ENCODE measurements at places on chromosomes 1 and 21.

- DNase-seq, result no peak
These were observed 776 bp downstream of the ITSN1 start for GRCh38 chr21:33642896-33643657.

- DNase-seq, result no peak
These were observed 19.2 kb upstream of the PIGK start for GRCh38 chr1:77238462-77238861.

GRCh38 chr1:36628804-36629203 is 146.1 kb upstream of the CSF3R start:
- DNase-seq, result no peak

DNA sequence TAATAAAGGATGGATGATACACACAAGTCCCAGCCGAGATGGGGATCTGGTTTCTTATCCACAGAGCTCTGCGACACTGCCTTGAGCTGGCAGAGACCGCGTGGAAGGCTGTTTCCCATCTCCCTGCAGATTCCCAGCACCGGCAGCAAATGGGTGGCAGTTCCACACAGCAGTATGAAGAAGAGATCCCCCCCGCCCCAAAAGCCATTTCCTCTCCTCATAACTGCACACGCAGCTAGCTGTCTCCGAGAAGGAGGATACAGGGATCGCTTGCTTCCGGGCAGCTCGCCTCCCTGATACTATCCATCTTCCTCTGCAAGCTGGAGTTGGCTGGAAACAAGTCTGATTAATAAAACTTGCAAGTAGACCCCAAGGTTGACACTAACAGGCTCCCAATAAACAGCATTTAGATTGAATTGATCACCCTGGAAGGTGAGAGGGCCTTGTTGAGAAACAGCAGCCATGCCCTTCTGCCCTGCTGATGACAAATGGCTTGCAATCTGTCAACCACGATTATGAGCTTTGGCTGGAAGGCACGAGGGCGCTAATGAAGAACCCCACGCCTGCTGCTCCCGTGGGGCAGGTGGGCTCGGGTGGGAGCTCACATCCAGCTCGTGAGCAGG is 642.3 kb downstream of the AJAP1 start:
- DNase-seq, result no peak

- no peak for DNase-seq
These were observed 39.7 kb downstream of the PROX1 start for GRCh38 chr1:214027498-214027897.

DNA sequence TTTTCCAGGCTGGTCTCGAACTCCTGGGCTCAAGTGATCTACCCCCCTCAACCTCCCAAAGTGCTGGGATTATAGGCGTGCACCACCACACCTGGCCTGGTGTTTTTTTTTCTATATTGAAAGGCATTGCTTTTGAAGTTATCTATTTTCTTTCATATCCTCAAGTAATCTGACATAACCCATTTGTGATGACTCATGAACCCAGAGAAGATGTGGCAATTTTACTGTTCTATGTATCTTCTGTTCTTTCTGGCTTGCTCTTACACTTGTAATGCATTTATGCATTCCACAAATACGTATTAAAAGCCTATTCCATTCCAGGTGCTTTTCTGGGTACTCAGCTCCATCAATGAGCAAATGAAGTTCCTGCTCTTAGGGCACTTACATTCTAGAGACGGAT is 29.9 kb upstream of the ERRFI1 start:
- DNase-seq, result no peak

GRCh38 chr21:25646474-25646873 is 7.4 kb downstream of the JAM2 start:
- DNase-seq, result no peak

DNA sequence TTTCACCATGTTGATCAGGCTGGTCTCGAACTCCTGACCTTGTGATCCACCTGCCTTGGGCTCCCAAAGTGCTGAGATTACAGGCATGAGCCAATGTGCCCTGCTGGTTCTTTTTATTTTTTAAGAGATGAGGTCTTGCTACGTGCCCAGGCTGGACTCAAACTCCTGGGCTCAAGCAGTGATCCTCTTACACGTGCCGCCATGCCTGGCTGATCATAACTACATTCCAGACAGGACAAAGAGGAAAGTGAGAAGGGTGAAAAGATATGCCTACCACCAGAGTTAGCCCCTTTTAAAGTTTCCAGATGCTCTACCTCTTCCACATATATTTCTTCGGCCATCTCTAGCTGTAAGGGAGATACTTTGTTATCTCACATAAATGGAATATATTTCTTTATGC is 79.7 kb upstream of the SOX13 start:
- DNase-seq, result no peak

DNA sequence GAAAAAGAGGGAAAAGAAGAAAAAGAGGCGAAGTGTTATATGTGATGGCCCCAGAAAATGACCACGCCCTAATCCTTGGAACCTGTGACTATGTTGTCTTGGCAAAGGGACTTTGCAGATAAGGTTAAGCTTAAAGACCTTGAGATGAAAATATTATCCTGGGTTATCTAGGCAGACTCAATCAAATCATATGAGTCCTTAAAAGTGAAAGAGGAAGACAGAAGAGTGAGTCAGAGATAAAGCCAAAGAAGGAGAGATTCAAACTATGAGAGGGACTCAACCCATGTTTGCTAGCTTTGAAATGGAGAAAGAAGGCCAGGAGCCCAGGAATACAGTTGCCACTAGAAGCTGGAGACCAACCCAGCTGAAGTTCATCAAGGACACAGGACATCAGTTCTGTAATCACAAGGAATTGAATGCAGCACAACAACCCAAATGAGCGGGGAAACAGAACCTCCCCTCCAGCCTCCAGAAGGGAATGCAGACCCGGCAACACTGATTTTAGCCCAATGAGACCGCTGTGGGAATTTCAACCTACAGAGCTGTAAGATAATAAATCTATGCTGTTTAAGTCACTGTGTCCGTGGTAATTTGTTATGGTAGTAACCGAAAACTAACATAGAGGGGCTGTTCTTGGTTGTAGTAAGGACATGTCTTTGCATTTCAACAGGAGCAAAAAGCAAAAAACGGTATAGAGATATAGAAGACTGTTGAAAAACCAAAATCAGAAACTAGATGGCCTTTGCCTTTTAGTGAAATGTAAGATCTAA is 4.2 kb upstream of the RGS8 start:
- DNase-seq, result no peak

GRCh38 chr1:97007840-97008604 is 286.4 kb downstream of the PTBP2 start:
- DNase-seq, result no peak

DNA sequence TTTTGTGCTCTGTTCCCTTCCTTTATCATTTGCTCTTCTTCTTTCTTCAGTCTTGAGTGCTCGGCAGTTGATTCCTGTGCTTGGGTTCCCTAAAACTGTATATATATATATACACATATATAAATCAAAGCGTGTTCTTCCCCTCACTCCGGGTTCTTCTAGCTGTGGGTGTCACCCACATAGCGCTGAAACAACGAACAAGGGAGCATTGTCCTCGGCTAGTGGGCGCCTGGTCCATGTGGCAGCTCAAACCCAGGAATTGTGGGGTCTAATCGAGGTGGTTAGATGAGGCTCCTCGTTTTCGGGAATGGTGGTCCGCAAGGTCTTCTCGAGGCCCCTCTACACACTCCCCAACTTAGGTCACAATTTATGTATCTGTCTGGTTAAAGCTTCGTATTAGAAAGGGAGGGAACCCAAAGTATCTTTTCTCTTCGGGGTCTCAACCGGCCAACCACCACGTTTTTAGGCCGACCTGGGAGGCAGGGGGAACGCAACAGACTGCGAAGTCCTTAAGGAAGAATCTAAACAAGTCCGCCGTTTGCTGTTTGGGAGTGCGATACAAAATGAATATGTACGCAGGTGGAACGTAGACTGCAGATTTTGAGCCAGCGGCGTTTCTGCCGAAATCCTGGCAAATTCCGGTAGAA is 504 bp upstream of the SDHC start:
- no peak for DNase-seq

GRCh38 chr1:237205400-237206064 is 163.5 kb downstream of the RYR2 start:
- no peak for DNase-seq

DNA sequence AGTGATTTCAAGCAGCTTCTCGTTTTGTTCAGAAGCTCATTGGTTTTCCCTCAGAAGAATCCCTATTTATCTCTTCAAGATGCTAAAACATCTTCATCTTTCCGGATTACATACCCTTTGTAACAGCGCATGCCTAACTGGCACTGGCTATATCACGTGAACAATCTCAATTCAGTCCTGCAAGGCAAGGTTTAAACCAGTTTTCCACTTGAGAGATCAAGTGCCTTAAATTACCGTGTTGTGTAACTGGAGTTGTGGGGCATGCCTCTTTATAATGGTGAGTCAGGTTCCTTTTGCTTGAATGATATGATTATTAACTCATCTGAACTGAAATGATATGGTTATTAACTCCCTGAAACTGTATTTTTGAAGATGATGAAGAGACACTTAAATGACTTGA is 11.0 kb upstream of the ZFP69B start:
- no peak for DNase-seq

- no peak for DNase-seq
These were observed 21.1 kb downstream of the CACNA1E start for GRCh38 chr1:181504399-181504842.

- no peak for DNase-seq
These were observed 167.7 kb downstream of the RUNX1 start for GRCh38 chr21:34881421-34881820.

GRCh38 chr1:184535191-184535970 is 148.6 kb downstream of the C1orf21 start:
- DNase-seq, result no peak

- DNase-seq, result no peak
These were observed 18.6 kb upstream of the C1orf105 start for GRCh38 chr1:172401892-172402291.

- DNase-seq, result no peak
These were observed 154.9 kb upstream of the CD34 start for GRCh38 chr1:208065862-208066261.

DNA sequence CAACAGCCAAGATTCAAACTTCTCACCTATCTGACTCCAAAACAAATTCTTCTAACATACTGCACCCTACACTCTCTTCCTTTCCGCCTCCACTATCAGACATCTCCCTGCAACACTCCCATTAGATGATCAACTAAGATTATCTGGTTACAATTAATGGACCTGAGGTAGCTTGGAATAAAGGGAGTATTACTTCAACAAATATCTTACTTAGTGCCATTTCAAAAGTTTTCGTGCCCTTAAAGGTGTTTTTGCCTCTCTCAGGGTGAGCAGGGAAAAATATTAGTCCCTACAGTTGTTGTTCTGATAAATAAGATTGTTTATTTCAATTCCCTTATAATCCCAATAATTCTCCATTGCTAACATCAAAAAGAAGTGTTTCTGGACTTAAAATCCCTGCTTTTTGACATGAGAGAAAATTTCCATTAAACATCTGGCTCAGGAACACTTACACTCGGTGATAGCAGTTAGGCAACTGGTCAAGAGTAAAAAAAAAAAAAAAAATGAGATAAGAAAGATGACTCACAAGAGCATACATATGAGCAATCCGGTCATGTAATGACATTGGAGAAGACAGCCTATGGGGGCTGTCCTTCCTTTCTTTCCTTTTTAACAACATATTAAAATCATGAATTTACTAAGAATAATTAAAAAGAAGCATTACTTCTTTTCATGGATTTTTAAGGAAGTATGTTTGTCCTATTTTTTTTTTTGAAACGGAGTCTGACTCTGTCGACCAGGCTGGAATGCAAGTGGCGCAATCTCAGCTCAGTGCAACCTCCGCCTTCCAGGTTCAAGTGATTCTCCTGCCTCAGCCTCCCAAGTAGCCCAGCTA is 7.6 kb downstream of the RSBN1 start:
- no peak for DNase-seq

GRCh38 chr1:10623686-10624145 is 149.0 kb downstream of the PEX14 start:
- no peak for DNase-seq

- no peak for DNase-seq
These were observed 76.6 kb downstream of the FAM78B start for GRCh38 chr1:166090244-166090643.

DNA sequence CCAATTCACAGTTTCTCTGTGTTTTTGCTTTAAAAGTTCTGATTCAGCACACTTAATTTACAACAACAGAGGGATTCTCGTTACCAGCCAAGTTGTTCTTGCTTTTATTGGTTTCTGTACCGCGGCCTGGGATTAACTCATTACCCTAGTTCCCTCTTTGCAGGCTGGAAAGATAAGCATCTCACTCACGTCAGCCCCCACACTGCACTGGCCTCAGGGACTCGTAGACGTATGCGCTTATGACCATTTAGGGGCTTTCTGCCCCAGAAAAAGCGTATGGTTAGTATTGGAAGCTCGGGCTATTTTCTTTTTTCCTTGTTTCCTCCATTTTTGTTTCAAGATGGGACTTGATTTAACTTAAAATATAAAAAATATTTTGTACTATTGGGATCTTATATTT is 76.0 kb downstream of the POFUT2 start:
- no peak for DNase-seq

GRCh38 chr1:114342376-114342775 is 168.6 kb downstream of the TRIM33 start:
- no peak for DNase-seq

DNA sequence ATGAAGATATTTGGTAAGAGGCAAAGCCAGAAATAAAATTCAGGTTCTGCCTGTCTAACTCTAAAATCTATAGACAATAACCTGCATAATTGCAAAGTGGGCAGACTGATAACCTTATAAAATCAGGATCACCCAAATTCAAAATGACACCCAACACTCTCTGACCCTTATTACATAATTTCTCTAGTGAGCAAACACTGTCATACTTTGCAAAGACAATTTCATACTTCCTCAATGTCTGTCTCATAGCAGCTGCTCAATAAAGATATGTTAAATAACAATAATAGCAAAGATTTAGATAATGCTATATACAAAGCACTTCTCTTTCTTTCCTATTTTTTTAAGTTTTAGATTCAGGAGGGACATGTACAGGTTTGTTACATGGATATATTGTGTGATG is 118.5 kb downstream of the UCHL5 start:
- no peak for DNase-seq

GRCh38 chr1:166490437-166490991 is 323.7 kb upstream of the FAM78B start:
- no peak for DNase-seq

DNA sequence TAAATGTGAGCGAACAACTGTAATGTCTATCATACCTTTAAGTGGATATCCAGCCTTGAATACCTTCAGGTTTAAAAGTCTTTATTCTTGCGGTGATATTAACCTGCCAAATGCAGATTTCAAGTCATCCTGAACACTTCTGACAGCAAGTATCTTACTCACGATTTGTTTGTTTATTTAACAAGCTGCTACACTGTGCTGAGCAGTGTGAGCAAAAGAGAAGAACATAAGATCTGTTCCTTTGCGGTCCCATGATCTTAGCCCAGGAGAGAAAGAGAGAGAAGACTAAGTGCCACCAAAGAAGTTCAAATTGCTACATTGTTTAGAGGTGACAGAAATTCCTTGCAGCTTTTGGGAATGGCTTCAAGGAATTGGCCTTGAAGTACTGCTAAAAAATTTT is 9.5 kb upstream of the IL24 start:
- DNase-seq, result no peak

Data from amygdala (tissue), 56 donors.